SK-N-SH (cell line): ENCODE measurements at places on chromosomes 16 and 17. TPM values are rescaled to one million over a fixed set of nuclear protein-coding genes. Genes with fewer than 3 reads are reported as not detected.
A peak's percentile ranks its signal among the peaks of the same experiment; 100 is the strongest.

GRCh38 chr17:83062818-83063671 is 16.4 kb upstream of the METRNL start:
- peak; percentile 36 for DNase-seq

The NDRG4 gene
- 46.2 and 52.0 TPM in 2 replicates for polyA plus RNA-seq

- no peak for DNase-seq
Measured at GRCh38 chr17:19650826-19651225, 2.3 kb downstream of the ALDH3A2 start.

GRCh38 chr16:89915303-89916232 is 3.1 kb upstream of the MC1R start:
- DNase-seq: no peak

The ADAP2 gene
- polyA plus RNA-seq: 0.39 and 0.42 TPM in 2 replicates

The PLEKHH3 gene
- 9.8 and 12.8 TPM in 2 replicates for polyA plus RNA-seq

GRCh38 chr17:21044971-21045370 is 2.2 kb upstream of the USP22 start:
- no peak for DNase-seq

- DNase-seq: peak; percentile 82
Measured at GRCh38 chr17:80219013-80219762, 945 bp downstream of the SGSH start.

DNA sequence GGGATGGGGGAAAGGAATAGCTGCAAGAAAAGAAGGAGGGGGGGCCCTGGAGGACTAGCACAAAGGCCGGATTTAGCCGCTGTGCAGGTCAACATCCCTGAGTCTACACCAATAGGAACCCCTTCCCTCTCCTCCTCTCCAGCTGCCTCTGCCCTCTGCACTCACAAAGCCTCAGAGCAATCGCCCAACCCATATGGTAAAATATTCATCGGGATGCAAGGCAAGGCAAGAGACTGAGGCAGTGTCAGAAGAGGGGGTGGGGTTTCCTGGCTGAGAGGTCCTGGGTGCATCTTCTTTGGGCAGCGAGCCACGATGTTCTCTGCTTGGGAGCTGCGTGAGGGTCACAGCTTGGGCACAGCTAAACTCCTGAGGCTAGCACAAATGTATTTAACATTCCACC is 115.5 kb upstream of the NLRP1 start:
- DNase-seq: no peak

GRCh38 chr16:3677994-3678393 is 23.5 kb downstream of the DNASE1 start:
- no peak for DNase-seq

DNA sequence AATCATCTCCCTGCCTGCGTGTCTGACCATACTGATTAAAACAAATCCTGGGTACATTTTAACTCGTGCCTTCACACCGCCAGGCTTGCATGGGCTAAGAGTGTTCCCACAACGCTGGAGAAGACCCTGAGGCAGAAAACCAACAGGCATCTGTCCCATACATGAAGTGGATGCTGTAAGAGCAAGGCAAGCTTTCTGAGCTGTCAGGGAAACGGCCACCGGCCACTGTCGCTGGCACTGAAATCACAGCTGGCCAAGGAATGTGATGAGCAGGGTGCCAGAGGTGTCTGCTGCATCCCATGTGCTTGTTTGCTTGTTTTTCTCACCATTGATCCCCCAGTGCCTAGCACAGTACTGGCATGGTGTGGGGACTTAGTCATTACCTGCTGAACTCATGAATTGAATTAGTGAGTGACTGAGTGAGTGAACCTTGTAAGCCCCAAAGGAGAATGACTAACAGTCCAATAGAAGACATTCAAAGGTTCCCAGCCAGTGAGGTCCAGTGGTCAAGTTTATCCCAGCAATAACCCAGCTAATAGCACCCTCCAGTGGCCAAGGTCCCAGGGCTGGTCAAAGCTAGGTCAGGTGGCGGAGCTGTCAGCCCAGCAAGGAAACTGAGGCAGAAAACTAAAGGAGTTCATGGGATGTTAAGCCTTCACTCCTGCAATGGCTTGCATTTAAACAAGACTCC is 92.7 kb upstream of the CDH5 start:
- DNase-seq: no peak

GRCh38 chr17:77049440-77049839 is 91.3 kb upstream of the SEC14L1 start:
- DNase-seq: no peak

- DNase-seq: no peak
Measured at GRCh38 chr17:69452664-69453260, 38.3 kb downstream of the MAP2K6 start.

- DNase-seq: no peak
Measured at GRCh38 chr16:83995754-83996153, 27.7 kb downstream of the NECAB2 start.

DNA sequence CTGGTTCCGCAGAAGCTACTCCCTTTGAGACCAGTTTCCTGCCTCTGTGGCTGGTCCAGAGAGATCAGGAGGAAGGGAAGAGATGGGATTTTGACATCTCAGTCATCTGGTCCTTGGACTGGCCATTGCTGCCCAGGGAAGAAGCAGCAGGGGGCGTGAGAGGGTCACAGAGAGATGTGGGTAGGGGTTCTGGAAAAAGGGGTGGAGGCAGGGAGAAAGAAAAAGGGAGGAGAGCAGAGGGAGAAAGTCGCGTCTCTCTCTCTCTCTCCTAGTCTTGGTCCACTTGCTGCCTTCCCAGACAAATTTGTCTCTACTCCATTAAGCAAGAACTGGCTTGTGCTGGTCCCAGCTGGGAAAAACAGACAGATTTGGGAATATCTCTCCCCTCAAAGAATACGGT is 4.4 kb downstream of the SHBG start:
- peak; percentile 89 for DNase-seq

DNA sequence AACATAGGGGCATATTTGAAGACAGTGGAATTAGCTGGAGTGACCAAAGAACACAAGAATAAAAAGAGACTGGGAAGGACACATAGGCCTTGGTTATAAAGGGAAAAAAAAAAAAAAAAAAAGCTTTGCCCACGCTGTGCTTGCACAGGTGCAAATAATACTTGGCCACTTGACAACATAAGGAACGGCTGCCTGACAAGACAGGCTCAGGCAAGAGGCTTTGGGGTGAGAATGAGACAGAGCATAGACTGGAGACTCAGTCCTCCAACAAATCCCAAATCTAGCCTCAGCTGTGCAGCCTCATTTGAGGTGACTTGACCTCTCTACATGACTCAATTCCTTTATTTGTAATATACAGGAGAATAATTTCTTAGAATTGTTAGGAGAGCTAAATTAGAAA is 332.8 kb upstream of the DYNLRB2 start:
- no peak for DNase-seq

The HLF gene
- 0.03 and 0.21 TPM in 2 replicates for polyA plus RNA-seq

The CTRB1 gene
- not detected in 2 replicates for polyA plus RNA-seq

DNA sequence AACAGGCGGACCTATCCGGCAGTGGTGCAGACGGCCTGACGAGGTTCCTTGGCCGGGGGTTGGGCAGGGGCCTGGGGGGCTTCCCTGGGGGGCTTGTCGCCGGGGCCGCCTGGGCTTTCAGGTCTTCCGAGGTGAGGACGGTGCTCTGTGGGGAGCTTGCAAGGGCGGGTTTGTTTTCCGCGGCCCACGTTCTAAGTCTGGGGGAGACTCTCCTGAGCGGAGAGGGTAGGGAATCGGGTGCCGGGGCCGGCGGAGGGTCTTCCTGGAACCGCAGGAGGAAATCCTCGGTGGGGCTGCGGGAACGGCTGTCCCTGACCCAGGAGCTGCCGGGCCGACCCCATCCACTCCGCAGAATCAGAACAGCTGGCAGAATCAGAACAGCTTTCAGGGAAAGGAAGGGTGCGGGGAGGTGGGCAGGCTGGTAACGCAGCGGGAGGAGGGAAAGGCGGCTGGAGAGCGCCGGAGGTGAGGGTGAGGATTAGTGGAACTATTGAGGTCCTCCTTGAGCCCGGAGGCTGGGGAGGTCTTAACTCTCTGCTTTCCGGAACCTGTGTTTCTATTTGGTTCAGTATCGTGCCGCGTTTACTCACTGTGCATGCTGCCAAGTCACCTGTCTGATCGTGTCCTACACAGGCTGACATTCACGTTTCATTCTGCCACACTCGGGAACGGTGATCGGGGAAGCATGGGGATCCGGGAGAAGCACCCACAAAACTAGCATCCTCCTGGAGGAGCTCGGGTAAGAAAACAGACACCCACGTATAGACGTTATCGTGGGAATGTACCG is 28.9 kb downstream of the CPSF4L start:
- no peak for DNase-seq

The TM4SF5 gene
- polyA plus RNA-seq: not detected in 2 replicates

DNA sequence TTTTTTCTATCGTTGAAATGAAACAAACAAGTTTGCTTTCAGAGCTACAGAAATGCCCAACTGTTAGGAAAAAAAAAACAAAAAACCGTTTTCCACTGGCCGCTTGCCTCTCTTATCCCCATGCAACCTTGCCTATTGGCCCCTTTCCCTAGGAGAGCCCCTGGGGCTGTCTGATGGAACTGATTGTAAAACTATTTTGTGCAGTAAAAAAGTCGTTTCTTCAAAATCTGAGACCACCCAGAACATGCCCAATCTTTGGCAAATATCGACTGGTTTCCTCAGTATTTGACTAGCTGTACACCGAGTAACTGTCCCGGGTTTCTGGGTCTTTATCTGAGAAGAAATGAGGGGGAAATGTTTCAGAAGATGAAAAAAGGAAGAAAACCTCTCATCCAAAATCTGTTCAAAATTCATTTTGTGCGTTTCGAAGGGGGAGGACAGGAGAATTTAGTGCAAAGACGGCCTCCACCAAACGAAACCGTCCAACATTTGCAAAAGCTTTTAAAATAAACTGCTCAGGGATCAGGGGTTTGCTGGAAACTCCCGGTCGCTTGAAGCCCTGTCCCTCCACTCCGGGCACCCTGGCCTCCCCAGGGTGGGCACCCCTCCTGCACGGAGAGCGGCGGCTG is 1.1 kb upstream of the GNAO1 start:
- no peak for DNase-seq

The CACNG1 gene
- polyA plus RNA-seq: not detected in 2 replicates

GRCh38 chr17:2087597-2088211 is 32.8 kb downstream of the HIC1 start:
- no peak for DNase-seq
